ENCODE measurements at places on chromosomes 5 and 9.

DNA sequence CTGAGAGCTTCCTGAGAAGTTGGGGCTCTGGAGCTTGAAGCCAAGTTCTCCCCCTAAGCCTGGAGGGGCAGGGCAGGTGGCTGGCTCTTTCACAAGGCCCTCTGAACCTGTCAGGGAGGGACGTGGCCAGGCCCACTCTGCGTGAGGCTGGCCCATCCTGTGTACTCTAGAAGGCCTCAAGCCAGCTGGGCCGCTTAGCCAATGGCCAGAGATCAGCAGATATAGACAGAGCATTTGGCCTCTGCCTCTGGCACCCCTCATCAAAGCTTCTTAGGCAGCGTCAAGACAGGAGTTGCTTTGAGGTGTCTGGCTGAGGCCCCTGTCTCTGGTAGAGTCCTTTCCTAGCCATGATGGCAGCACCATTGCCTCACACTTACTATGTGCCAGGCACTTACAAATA is 105.6 kb downstream of the FGF18 start:
- DNase-seq, result no peak

- no peak for DNase-seq
These were observed 81.8 kb upstream of the ELL2 start for GRCh38 chr5:96043446-96043845.

GRCh38 chr5:178526773-178527457 is 63.3 kb downstream of the COL23A1 start:
- DNase-seq, result no peak

GRCh38 chr5:176352116-176352878 is 9.3 kb downstream of the KIAA1191 start:
- DNase-seq, result no peak

- DNase-seq, result no peak
These were observed 7.0 kb downstream of the TRMT10B start for GRCh38 chr9:37760416-37761161.

GRCh38 chr9:106772523-106773290 is 90.3 kb upstream of the ZNF462 start:
- no peak for DNase-seq

DNA sequence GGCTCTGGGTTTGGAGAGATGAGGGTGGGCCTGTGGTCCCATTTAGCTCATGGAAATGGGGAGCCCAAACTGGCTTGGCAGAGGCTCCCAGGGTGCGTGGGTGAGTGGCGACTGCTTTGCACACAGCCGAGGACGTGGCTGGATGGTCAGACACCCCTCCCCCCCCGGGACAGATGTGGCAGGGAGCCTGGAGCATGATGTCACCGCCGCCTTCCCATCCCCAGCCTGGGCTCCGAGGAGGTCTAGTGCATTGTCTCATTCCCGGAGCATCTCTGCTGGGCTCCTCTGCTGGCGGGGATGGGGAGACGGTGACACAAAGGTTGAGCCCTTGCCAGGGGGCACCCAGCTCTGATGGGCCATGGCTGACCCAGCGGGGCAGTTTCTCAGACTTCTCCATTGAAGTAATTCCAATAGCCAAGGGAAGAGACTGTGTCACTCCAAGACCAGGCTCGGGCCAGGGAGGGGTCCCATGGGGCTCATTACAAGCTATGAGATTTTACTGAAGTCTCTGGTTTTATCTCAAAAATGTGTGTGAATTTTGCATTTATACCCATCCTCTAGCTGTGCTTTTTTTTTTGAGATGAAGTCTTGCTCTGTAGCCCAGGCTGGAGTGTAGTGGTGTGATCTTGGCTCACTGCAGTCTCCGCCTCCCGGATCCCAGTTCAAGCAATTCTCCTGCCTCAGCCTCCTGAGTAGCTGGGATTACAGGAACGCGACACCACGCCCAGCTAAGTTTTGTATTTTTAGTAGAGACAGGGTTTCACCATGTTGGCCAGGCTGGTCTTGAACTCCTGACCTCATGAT is 36.1 kb downstream of the HMCN2 start:
- no peak for DNase-seq

GRCh38 chr5:62538017-62538942 is 40.3 kb upstream of the LRRC70 start:
- DNase-seq, result no peak

DNA sequence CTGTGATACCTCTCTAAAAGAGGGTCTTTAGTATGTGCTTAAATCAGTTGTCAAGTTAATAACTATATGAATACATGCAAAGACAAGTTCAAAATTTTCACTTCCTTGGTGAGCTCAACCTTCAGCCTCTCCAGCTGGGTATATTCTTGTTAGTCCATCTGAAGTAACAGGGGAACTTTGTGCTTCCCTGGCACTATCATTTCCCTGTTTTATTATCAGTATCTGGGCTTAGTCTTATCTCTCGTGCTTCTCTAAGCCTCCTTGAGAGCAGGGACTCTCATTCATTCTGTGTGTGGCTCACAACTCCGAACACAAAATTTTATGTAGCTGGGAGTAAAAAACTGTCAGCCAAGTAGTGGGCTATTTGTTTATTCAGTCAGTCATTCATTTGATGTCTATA is 175.9 kb upstream of the MAP3K1 start:
- DNase-seq, result no peak

DNA sequence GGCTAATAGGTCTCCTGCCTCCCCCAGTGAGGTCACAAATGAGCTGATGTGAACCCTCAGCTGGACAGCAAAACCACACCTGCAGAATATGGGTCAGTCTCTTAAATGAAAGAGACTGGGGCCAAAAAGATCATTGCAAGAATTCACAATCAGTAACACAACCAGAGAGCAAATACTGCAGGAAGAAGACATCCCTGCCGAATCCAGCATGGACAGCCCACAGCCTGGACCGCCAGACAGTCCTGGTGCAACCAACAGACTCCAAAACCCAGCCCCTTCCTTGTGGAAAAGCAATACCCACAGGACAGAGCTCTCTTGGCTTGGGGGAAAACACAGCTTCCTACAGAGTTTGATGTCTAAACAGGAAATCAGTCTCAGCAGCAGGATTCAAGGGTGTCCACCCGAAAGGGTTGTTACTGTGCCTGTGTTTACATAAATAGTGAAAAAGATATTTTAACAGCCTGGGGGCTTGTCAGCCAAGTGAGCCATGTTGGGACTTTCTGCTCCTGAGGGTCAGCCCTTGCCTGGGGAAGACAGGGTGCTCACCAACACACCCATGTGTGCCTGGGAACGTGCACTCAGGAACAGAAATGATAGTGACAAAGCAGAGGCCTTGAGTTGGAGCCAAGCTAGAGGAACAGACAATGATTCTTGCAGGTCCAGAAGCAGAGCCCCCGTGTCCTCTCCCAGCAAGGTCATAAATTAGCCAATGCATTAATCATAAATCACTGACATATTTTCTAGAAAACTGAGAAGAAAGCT is 106.2 kb downstream of the SEMA5A start:
- no peak for DNase-seq

- DNase-seq, result no peak
These were observed 9.9 kb downstream of the SLC6A3 start for GRCh38 chr5:1435369-1435768.

- no peak for DNase-seq
These were observed 12.4 kb upstream of the NFIB start for GRCh38 chr9:14326264-14326826.

GRCh38 chr5:175517824-175518450 is 39.6 kb downstream of the SFXN1 start:
- DNase-seq, result no peak

DNA sequence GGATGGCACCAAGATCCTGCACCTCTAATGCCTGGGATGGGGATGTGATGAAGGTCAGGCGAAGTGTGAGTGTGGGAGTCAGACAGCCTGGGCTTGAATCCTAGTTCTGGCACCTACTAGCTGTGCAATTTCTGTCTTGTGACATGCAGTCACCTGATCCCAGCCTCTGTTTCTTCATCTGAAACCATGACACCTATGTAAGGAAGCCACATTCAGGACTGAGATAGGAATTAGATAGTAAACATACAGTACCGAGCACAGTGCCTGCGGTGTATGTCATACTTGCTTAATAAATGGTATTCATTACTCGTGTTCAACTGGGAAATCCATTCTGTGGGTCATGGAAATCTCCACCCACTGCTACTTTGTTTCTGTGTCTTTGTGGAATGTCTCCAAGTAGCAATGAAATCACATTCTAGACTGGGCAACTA is 140.6 kb upstream of the STC2 start:
- DNase-seq, result no peak

- DNase-seq, result no peak
These were observed 2.4 kb upstream of the DAB2 start for GRCh38 chr5:39427229-39427628.

DNA sequence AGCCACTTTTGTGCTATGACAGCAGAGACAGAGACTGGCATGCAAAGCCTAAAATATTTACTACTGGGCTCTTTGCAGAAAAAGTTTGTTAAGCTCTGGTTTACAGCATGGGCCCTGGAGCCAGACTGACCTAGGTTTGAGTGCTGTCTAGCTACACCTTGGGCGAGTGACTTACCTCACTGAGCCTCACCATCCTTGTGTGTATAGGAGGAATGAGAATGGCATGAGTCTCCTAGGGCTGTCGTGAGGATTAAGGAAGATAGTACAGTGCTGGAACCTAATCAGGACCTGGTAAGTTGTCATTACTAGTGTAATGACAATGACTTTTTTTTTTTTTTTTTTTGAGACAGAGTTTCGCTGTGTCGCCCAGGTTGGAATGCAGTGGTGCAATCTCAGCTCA is 65.2 kb downstream of the MSX2 start:
- no peak for DNase-seq

- no peak for DNase-seq
These were observed 12.8 kb downstream of the LRRC8A start for GRCh38 chr9:128894764-128895163.

DNA sequence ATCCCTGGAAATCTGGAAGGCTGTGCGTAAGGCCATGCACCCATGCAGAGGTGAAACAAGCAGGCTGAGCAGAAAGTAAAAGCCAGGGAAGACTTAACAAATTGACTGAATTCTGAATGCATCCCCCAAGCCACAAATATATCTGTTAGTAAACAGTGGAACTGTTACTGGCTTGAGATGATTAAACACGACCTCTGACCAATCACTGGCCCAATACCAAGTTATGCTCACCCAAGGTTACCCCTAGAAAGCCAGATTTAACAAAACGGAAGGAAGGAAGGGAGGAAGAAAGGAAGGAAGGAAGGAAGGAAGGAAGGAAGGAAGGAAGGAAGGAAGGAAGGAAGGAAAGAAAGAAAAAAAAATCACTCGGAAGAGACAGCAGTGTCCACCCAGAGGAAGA is 215.8 kb upstream of the CCNG1 start:
- no peak for DNase-seq

- no peak for DNase-seq
These were observed 1.5 kb downstream of the C5 start for GRCh38 chr9:121048618-121049017.

- no peak for DNase-seq
These were observed 98.4 kb downstream of the ADRB2 start for GRCh38 chr5:148924817-148925216.

DNA sequence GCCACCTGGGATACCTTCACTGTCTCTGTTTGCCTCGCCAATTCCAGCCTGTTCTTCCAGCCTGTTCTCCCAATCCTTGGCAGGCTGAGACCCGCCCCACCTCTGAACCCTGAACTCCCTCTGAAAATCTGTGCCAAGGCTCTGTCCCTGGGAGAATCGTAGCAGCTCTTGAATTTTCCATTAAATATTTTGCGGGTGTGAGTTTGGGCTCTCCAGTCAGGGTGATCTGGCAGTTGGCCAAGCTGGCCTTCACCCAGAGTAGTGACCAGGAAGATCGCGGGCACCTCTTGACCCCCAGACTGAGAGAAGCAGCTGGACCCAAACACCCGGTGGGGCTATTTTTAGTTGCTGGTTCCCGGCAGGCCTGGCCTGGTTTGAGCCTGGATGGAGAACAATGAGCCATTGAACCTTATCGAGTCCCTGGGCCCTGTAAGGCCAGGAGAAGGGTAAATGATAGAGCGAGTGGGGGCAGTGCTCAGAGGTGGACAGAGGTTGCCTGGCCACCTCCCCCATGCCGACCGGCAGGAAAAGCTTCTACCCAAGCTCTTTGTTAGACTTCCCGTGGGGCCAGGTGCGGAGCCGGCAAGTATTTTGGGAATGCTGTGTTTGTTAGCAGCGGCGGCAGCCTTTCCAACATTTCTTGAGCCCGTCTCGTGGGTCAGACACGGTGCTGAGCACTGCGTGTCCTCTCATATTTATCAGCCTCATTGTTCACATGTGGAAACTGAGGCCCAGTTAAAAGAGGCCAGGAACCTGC is 146.2 kb downstream of the RGS3 start:
- no peak for DNase-seq

DNA sequence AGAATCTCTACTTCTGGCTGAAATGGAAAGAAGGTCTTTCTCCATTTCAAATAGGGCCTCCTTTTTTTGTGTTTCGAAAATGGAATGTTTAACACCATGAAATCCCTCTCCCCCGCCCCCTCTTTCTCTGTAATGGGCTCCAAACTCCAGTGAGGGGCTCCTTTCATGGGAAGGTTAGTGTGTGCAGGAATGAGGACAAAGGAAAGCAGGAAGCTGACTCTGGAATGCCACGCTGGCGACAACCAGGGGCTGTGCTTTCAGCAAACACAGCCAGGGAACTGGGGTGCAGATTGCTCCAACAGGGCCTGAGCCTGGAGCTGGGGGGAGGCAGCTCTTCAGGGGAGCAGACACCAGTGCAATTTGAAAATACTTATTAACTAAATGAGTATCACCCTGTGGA is 82.8 kb downstream of the CRB2 start:
- no peak for DNase-seq

- no peak for DNase-seq
These were observed 72.3 kb downstream of the PAX5 start for GRCh38 chr9:36961561-36962325.

- no peak for DNase-seq
These were observed 73.5 kb downstream of the PAX5 start for GRCh38 chr9:36960575-36960955.

DNA sequence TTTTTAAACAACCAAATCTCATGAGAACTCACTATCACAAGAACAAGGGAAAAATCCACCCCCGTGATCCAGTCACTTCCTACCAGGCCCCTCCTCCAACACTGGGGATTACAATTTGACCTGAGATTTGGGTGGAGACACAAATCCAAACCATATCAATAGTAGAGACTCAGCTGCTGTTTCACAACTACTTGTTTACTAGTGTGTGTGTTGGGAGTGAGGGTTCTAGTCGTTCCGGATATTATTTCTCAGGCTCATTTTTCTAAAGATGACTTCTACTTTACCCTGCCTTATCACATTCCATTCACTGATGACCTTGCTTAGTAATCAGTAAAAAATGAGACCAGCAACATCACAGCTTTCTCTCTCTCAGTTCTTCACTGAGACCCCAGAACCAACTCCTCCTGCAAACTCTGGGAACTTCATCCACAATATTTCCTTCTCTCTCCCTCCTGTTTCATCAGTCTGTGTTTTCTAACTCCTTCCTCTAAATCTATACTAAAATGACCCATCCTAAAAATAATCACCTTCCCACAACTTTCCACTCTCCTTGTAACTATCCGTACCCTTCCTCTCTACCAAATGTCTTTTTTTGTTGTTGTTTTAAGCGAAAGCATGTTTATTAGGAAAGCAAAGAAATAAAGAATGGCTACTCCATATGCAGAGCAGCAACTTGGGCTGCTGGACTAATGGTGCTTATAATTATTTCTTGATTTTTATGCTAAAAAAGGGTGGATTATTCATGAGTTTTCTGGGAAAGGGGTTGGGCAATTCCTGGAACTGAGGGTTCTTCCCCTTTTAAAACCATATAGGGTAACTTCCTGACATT is 121.5 kb upstream of the SPRY4 start:
- DNase-seq, result no peak

GRCh38 chr5:57249265-57249874 is 75.5 kb downstream of the GPBP1 start:
- DNase-seq, result no peak

All from DMS 273 treated with DMSO at 0.1 percent for 48 hours (cell line).